ENCODE measurements at places on chromosomes 6 and 20.

- no peaks in the 10 kb centered on the region for H3K27me3 ChIP-seq
- no peak for DNase-seq
- no peaks in the 10 kb centered on the region for H3K36me3 ChIP-seq
- H3K4me3 ChIP-seq: no peak overlapping the region
- no peak overlapping the region for H3K27ac ChIP-seq
- H3K4me1 ChIP-seq: no peaks in the 10 kb centered on the region
Measured at GRCh38 chr20:14935285-14935684, 597.9 kb upstream of the FLRT3 start.

DNA sequence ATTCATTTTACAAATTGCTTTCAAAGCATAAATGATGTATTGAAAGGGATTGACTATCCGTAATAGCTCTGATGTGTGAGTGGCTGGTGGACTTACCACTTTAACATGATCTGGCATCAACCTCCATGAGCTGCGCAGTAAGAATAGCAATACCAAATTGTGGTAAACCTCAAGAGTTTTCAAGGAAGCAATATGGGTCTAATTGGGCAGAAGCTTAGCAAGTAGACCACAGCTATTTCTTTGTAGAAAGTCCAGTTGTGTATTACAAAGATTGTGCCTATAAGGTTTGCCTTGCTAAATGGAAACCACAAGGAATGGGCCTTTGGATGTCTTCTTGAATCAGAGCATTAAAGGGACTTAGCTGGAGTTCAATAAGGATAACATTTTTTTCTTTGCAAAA is 736.6 kb downstream of the KIF16B start:
- no peak overlapping the region for H3K4me3 ChIP-seq
- H3K4me1 ChIP-seq: no peaks in the 10 kb centered on the region
- no peak overlapping the region for H3K27ac ChIP-seq
- no peaks in the 10 kb centered on the region for H3K36me3 ChIP-seq
- no peak for DNase-seq

DNA sequence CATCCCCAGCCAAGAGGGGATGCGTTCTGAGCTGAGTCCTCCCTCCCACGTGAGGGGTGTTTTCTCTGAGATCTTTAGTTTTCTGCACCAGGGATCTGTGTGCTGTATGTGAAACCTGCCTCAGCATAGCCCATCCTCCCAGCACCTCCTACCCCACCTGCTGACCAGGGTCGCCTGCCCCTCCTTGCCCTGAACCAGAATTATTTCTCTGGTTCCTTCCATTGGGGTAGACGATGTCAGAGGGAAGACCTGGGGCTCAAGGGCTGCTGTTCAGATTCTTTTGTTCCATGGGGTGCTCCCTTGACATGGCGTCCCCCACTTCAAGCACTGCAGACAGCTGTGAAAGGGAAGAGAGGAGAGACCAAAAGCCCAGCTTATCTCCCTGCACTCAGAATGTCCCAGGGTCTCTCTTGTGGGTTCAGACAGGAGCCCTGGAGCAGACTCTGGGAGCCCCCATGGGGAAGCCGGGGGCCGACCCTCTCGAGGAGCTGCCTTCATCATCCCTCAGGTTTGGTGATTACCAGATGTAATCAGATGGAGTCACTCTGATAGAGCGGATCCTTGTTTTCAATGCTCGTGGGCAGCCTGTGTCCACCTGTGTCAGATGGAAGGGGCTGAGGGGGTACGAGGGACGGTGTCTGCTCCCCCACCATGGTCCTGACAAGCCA is 74.3 kb downstream of the ERMARD start:
- H3K27me3 ChIP-seq: no peaks in the 10 kb centered on the region
- no peaks in the 10 kb centered on the region for H3K4me1 ChIP-seq
- H3K27ac ChIP-seq: no peak overlapping the region

DNA sequence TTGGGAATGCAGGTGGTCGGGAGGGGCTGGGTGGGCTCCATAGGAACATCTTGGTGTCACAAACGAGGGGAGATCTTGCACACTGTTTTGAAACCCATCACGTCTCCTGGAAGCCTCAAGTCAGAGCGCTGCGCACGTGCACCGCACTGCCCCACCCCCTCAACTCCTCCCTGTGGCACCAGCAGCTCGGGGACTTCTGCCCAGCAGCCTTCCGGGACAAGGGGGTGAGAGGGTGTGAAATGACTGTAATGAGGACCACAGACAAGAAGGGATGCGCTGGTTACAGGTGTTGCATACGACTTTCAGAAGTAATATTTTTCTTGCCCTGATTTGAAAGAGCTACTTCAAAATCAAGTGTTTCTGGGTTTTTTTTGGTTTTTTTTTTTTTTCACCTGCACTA is 60.3 kb downstream of the FOXC1 start:
- no peak overlapping the region for H3K27ac ChIP-seq
- no peak overlapping the region for H3K4me3 ChIP-seq
- no peaks in the 10 kb centered on the region for H3K27me3 ChIP-seq
- H3K4me1 ChIP-seq: peaks cover 6% of the 10 kb centered on the region
- no peak for DNase-seq
- H3K36me3 ChIP-seq: no peaks in the 10 kb centered on the region

DNA sequence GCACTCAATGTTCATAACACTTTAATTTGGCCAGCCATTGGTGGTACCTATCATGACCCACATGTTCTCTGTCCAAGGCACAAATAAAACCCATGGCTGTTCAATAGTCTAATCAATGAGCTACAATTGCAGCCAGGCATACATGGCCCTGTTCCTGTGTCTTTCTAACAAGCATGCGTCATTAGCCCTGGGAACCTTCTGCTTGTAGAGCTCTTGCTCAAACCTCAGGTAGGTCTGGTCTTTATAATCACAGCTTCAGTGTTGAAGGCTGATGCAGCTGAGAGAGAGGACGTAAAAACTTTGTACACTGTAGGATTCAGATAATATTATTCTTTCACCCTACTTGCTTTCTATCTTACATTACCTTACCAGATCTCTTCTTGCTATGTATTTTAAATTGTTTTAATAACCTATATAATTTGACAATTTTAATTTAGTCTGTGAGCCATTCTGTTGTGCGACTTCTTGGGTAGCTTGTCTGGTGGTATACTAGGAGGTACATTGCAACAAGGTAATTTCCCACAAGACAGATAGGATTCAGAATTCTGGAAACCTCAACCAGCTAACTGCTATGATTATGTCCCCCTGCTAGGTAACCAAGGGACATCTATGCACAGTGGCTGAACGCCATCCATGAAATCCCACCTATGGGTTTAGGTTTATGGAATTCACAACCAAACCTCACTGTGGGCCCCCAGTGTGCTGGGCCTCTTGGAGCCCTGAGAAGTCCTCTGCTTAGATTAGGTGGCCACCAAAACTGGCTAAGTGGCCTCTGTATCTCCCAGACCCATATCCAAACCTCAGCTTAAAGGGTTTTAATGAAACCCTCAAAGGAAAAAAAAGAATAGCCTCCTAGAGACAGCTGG is 55.4 kb upstream of the RIPOR2 start:
- H3K27me3 ChIP-seq: no peaks in the 10 kb centered on the region
- H3K27ac ChIP-seq: no peak overlapping the region
- H3K36me3 ChIP-seq: no peaks in the 10 kb centered on the region
- no peaks in the 10 kb centered on the region for H3K4me1 ChIP-seq
- DNase-seq: no peak
- no peak overlapping the region for H3K4me3 ChIP-seq

- no peaks in the 10 kb centered on the region for H3K36me3 ChIP-seq
- no peak overlapping the region for H3K4me3 ChIP-seq
- no peaks in the 10 kb centered on the region for H3K27me3 ChIP-seq
- H3K27ac ChIP-seq: no peak overlapping the region
Measured at GRCh38 chr6:54217018-54217417, 91.2 kb upstream of the TINAG start.

- DNase-seq: no peak
- no peak overlapping the region for H3K4me3 ChIP-seq
- no peaks in the 10 kb centered on the region for H3K27me3 ChIP-seq
- no peak overlapping the region for H3K27ac ChIP-seq
- H3K36me3 ChIP-seq: no peaks in the 10 kb centered on the region
Measured at GRCh38 chr6:72939004-72939403, 286.3 kb downstream of the KHDC1L start.

DNA sequence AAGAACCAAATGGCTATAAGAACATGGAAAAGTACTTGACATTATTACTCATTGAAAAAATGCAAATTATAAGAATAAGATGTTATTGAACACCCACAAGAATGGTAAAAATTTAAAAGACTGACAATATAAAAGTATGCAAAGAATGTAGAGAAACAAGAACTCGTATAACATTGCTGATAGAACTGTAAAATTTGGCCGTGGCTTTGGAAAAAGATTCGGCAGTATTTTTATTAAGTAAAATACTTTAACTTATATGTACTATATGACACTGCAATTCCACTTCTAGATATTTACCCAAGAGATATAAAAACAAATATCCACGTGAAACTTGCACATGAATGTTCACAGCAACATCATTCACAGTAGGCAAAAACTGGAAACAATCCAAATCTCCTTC is 239.2 kb downstream of the TPBG start:
- no peaks in the 10 kb centered on the region for H3K4me1 ChIP-seq
- no peak for DNase-seq
- H3K27ac ChIP-seq: no peak overlapping the region
- H3K4me3 ChIP-seq: no peak overlapping the region
- no peaks in the 10 kb centered on the region for H3K36me3 ChIP-seq

- H3K27me3 ChIP-seq: no peaks in the 10 kb centered on the region
- DNase-seq: no peak
- H3K4me1 ChIP-seq: no peaks in the 10 kb centered on the region
Measured at GRCh38 chr6:128964233-128964755, 81.4 kb downstream of the LAMA2 start.

DNA sequence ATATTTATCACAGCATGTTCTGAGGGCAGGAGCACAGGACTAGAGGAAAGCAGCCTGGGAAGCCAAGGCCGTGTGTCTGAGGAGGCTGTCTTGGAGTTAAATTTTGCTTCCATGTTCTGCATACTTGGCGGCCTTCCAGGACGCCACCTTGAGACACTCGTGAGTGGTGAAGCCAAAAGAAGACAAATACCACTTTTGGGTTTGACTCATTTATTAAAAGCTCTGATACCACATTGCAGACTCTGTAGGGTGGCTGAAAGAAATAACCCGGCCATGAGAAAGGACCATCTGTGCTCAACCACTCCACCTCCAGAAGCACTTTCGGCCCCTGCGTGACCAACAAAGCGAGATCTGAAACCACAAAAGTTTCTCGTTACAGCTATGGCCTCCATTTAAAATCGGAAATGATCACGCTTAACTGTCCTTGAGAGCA is 120.0 kb downstream of the TMEM242 start:
- no peaks in the 10 kb centered on the region for H3K36me3 ChIP-seq
- no peaks in the 10 kb centered on the region for H3K4me1 ChIP-seq
- no peak for DNase-seq

- no peak for DNase-seq
- H3K27me3 ChIP-seq: no peaks in the 10 kb centered on the region
- H3K4me1 ChIP-seq: peaks cover 7% of the 10 kb centered on the region
- H3K27ac ChIP-seq: no peak overlapping the region
- H3K4me3 ChIP-seq: no peak overlapping the region
Measured at GRCh38 chr6:1477432-1478090, 88.2 kb downstream of the FOXF2 start.

DNA sequence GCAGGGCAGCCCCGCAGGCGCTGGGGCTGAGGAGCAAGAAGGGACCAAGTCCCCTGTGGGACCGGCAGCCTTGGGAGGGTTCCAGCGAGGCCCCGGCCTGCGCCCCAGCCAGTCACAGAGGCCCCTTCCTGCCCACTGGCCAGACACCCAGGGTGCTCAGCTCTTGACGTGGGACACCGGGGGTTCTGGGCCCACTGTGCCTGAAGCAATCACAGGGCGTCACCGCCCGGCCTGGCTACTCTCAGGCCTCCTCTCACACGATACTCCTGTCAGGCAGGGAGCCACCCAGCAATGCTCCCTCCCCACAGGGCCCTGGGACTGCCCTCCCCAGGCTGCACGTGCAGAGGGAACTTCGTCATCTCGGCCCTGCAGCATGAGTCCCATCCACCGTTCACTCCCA is 14.5 kb downstream of the TAF4 start:
- H3K36me3 ChIP-seq: no peaks in the 10 kb centered on the region
- no peaks in the 10 kb centered on the region for H3K4me1 ChIP-seq
- no peak overlapping the region for H3K27ac ChIP-seq
- no peak overlapping the region for H3K4me3 ChIP-seq
- no peak for DNase-seq

- no peak overlapping the region for H3K4me3 ChIP-seq
- no peak for DNase-seq
- H3K27me3 ChIP-seq: no peaks in the 10 kb centered on the region
- H3K27ac ChIP-seq: no peak overlapping the region
- H3K4me1 ChIP-seq: no peaks in the 10 kb centered on the region
- no peaks in the 10 kb centered on the region for H3K36me3 ChIP-seq
Measured at GRCh38 chr20:58495623-58496428, 19.4 kb downstream of the APCDD1L start.

DNA sequence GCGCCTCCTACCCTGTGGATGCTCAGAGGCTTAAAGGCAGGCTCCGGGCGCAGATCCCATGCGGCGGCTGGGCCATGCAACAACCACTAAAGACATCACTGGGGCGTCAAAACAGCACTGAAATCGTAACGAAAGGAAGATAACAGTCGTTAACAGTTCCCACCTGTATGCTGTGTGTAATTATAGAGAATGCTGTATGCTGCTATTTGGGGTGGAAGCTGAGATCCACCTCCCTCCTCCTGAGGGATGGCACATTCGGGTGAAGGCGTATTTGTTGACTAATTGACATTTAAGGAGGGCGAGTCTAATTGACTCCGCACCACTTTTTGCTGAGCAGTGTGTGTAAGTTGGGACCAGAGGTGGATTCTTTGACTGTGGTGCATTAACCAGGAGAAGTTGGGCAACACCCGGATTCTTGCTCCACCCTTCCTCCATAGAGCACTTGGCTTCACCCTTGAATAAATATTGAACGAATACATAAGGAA is 687 bp downstream of the SLC35A1 start:
- peak overlapping the region; percentile 89 for H3K27ac ChIP-seq
- no peaks in the 10 kb centered on the region for H3K4me1 ChIP-seq
- H3K36me3 ChIP-seq: no peaks in the 10 kb centered on the region

GRCh38 chr6:157107915-157108651 is 215.2 kb downstream of the TMEM242 start:
- no peak overlapping the region for H3K4me3 ChIP-seq
- peaks cover 8% of the 10 kb centered on the region for H3K4me1 ChIP-seq
- DNase-seq: no peak
- H3K36me3 ChIP-seq: no peaks in the 10 kb centered on the region
- peak overlapping the region; percentile 57 for H3K27ac ChIP-seq
- H3K27me3 ChIP-seq: no peaks in the 10 kb centered on the region
